Osteoblast (primary cell): ENCODE measurements at places on chromosomes 7 and 10. TPM values are rescaled to one million over a fixed set of nuclear protein-coding genes. Genes with fewer than 3 reads are reported as not detected.

Gene HNRNPF
- 221 and 229 TPM in 2 replicates for total RNA-seq

DNA sequence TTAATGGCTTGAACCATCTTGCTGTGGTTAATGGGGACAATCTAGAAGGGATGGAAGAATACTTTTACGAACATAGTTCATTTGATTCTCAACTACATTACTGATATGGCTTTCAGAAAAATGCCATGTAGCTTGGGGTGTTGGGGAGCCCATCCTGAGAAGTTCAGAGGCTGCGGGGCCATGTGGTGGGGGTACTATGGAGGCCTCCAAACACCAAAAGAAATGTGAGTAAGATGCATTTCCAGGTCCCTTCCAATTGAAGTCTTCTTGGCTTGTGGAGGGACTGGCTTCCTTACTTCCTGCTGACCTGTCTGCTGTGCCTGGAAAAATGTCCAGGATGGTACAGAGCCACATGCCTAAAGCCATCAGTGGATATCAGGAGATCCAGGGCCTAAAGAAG lies 1.6 kb upstream of the MBL2 start:
- DNase-seq: no peak
- no peak overlapping the region for H3K4me3 ChIP-seq
- H3K4me1 ChIP-seq: no peaks in the 10 kb centered on the region
- no peak overlapping the region for H3K27ac ChIP-seq
- no peaks in the 10 kb centered on the region for H3K36me3 ChIP-seq

- no peaks in the 10 kb centered on the region for H3K27me3 ChIP-seq
- H3K4me1 ChIP-seq: no peaks in the 10 kb centered on the region
- H3K36me3 ChIP-seq: no peaks in the 10 kb centered on the region
- no peak overlapping the region for H3K27ac ChIP-seq
Measured at GRCh38 chr10:99276848-99277486, 41.3 kb upstream of the HPSE2 start.

GRCh38 chr7:30148951-30149459 lies 14.2 kb downstream of the MTURN start:
- DNase-seq: no peak
- no peak overlapping the region for H3K27ac ChIP-seq
- no peaks in the 10 kb centered on the region for H3K27me3 ChIP-seq
- H3K4me1 ChIP-seq: no peaks in the 10 kb centered on the region

- no peaks in the 10 kb centered on the region for H3K36me3 ChIP-seq
- H3K4me1 ChIP-seq: no peaks in the 10 kb centered on the region
- no peak overlapping the region for H3K27ac ChIP-seq
- no peak overlapping the region for H3K4me3 ChIP-seq
- no peaks in the 10 kb centered on the region for H3K27me3 ChIP-seq
- no peak for DNase-seq
Measured at GRCh38 chr10:94725871-94726270, 36.6 kb upstream of the CYP2C19 start.

Gene LIPN
- not detected in 2 replicates for total RNA-seq

Gene ENKUR
- 0.59 TPM in 1 of 2 replicates, not detected in the other for total RNA-seq

Gene PLAU
- total RNA-seq: 27.9 and 40.7 TPM in 2 replicates

Gene UTF1
- total RNA-seq: not detected in 2 replicates

DNA sequence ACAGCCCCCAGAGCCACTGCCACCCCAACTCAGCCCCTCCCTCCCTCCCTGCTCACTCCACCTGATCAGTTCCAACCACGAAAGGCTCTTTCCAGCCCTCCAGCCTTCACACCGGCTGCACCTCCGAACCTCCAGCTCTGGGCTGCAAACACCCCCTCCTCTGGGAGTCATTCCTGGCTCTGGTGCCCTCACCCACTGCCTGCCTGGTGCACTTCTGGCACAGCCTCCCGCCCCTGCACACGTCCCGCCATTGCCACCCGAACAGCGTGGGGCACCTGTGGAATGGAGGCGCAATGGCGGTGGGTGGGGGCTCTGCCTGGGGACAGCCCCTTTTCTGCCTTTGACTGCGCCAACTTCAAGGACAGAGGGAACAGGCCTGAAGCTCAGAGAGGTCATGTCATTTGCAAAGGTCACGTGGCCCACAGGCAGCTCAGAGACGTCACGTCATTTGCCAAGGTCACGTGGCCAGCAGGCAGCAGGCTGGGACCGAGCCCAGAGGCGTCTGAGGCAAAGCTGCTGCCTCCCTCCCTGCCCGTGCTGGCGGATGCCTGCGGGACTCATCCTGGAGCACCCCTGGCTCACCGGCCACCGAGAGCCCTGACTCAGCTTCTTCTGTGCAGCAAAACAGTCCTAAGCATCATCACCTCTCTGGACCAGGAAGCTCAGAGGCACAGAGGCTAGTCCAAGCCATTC lies 76.0 kb upstream of the DNAAF5 start:
- H3K4me1 ChIP-seq: no peaks in the 10 kb centered on the region
- H3K36me3 ChIP-seq: no peaks in the 10 kb centered on the region
- H3K27ac ChIP-seq: no peak overlapping the region
- H3K27me3 ChIP-seq: no peaks in the 10 kb centered on the region
- DNase-seq: peak; percentile 64

DNA sequence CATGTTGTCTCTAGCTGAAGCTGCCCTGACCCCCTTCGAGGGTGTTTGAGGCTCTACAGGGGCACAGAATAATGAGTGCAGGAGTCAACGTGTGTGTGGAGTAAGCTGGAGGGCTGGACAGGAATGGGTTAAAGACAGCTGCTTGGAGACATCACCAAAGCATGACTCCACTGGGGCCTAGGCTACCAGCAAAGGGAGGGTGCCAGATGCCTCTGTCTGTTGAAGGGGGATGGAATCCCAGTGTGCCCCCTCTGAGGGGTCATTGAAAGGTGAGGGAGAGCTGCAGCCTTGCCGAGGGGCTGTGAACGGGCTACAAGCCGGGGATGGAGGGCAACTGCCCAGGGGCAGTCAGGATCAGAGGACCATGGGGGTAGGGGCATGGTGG lies 51.7 kb upstream of the PODXL start:
- no peak overlapping the region for H3K4me3 ChIP-seq
- H3K36me3 ChIP-seq: no peaks in the 10 kb centered on the region
- DNase-seq: no peak

- DNase-seq: no peak
- no peaks in the 10 kb centered on the region for H3K4me1 ChIP-seq
- no peaks in the 10 kb centered on the region for H3K36me3 ChIP-seq
Measured at GRCh38 chr7:23430893-23431259, 39.4 kb downstream of the IGF2BP3 start.

DNA sequence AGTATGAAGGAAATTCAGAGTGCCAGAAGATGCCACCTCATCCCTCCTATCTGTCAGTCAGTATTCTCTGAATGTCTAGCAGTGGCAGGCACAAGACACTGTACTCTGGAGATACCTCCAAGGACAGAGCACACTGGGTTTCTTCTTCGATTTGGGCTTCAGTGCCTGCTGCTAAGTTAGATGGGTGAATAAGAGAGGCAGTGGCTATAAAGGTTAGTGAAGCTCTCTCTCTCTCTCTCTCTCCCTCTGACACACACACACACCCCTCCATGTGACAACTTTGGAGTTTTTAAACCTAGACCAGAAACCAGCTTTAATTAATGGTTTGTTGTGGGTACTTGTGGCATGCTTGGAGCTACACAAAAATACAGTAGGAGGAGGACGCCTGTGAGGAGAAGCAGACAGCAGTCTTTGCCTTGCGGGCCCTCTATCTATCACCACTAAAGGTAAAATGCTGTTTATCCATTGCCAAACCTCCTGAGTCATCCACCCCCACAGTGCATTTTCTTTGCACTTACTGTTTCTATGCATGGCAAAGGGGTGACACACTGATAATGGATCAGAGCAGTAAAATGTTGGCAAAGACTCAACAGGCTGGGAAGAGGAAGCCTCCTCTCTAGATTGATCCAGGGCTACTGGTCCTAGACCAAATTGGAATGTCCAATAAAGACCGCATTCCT lies 102.5 kb downstream of the TRIL start:
- DNase-seq: peak; percentile 93
- H3K36me3 ChIP-seq: no peaks in the 10 kb centered on the region
- peaks cover 41% of the 10 kb centered on the region for H3K4me1 ChIP-seq
- peak overlapping the region; percentile 77 for H3K27ac ChIP-seq

DNA sequence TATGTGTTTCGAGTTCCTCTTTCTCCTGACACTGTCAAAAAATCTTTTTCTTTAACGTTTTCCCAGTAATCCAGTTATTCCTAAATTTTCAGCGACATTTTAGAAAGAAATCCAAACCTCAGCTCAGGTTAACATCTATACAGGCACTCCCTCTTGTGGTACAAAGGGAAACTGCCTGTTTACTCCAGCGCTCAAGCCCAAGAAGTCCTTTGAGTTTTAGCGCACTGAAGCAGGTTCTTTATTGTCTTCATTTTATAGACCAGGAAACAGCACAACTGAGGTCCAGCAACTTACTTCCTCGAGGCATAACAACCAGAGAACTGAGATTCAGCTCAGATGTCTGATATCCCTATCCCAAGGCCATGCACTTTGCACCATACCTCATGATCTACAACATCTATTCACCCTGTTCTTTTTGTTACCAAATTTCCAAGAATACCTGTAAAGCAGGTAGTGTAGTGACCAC lies 287.2 kb upstream of the MKLN1 start:
- peak overlapping the region; percentile 56 for H3K27ac ChIP-seq
- peak; percentile 67 for DNase-seq
- no peaks in the 10 kb centered on the region for H3K36me3 ChIP-seq
- H3K4me1 ChIP-seq: peaks cover 15% of the 10 kb centered on the region
- H3K4me3 ChIP-seq: no peak overlapping the region

DNA sequence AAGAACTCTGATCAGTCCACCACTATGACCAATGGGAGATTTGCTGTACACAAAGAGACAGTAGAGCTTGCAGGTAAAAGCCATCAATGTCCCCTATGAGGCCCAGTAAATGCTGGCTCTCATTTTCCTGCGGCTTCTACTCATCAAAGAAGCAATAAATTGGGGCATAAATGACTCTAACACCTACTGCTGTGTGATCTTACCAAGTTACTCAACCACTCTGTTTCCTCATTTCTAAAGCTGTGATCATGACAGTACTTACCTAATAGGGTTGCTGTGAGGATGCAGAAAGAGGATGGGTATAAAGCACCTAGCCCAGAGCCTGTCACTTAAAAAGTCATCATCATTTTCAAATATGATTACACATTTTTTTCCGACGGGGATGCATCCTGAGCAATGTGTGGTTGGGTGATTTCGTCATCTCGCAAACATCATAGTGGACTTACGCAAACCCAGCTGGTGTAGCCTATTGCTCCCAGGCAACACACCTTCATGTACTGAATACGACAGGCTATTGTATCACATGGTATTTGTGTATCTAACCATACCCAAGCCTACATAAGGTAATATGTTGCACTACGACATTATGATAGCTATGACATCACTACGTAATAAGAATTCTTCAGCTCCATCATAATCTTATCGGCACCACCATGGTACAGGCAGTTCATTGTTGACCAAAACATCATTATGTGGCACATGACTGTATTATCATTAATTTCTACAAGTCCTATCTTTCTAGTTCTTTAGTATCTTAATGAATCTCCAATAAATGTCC lies 7.1 kb upstream of the MGMT start:
- no peaks in the 10 kb centered on the region for H3K36me3 ChIP-seq
- no peak for DNase-seq
- H3K27ac ChIP-seq: no peak overlapping the region
- no peak overlapping the region for H3K4me3 ChIP-seq
- H3K27me3 ChIP-seq: no peaks in the 10 kb centered on the region

DNA sequence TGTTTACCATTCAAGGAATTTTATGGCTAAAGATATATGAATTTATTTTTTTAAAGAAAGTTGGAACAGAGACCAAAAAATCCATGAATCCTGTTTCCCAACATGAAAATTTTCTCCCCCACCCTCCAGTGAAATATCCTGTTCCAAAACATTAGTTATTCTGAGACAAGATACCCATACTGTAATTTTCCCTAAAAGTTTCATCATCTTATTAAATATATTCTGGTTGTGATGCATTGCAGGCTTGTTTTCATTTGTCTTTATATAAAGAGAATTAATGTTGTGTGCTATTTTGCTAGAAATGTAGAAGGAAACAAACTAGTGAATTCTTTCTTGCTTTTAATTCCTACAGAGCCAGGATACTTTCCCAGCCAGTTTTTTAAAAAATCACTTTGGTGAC lies 106.6 kb downstream of the EXOC4 start:
- H3K4me3 ChIP-seq: no peak overlapping the region
- DNase-seq: no peak
- no peak overlapping the region for H3K27ac ChIP-seq
- peaks cover 20% of the 10 kb centered on the region for H3K4me1 ChIP-seq
- H3K36me3 ChIP-seq: no peaks in the 10 kb centered on the region

GRCh38 chr7:5217396-5217795 lies 27.4 kb downstream of the WIPI2 start:
- H3K27me3 ChIP-seq: no peaks in the 10 kb centered on the region
- H3K27ac ChIP-seq: no peak overlapping the region
- H3K4me3 ChIP-seq: no peak overlapping the region
- peaks cover 66% of the 10 kb centered on the region for H3K36me3 ChIP-seq
- no peak for DNase-seq

DNA sequence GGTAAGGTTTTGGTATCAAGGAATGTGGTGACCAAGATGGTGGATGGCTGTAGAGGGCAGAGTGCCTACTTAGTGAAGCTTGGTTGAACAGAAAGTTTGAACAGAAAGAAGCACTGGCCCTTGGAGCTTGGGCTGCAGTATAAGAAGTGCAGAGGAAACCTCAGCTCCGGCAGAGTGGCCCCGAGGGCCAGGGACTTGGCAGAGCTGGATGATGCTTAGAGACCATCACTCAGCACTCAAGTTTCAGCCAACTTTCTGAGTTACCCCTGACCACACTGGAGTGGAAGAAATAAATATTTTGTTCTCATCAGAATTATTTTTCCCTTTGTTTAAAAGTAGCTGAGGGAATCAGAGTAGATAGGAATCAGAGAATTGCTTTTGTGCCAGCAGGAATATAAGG lies 336.7 kb downstream of the C7orf25 start:
- no peak overlapping the region for H3K27ac ChIP-seq
- H3K27me3 ChIP-seq: peaks cover 12% of the 10 kb centered on the region
- H3K4me3 ChIP-seq: no peak overlapping the region
- no peaks in the 10 kb centered on the region for H3K4me1 ChIP-seq
- no peaks in the 10 kb centered on the region for H3K36me3 ChIP-seq

DNA sequence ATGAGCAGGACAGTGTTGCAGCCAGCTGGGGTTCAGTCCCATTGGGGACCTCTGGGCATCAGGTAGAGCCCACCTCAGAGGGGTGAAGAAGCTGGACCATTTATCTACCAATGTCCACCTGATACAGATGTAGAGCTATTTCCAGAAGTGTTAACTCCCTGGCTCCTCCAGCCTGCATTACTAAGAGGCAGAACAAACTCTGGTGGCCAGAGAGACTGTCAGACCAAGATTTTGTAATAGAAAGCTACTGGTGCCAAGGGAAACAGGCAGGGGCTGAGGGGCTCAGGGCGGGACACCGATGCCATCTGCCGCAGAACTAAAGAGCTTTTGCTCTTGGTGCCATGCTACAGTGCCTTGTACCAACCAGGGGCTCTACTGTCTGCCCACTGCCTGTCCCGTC lies 268.2 kb upstream of the HABP2 start:
- H3K27me3 ChIP-seq: peaks cover 19% of the 10 kb centered on the region
- no peaks in the 10 kb centered on the region for H3K36me3 ChIP-seq
- H3K4me3 ChIP-seq: no peak overlapping the region
- H3K4me1 ChIP-seq: no peaks in the 10 kb centered on the region
- no peak overlapping the region for H3K27ac ChIP-seq
- DNase-seq: no peak

- no peaks in the 10 kb centered on the region for H3K27me3 ChIP-seq
- no peak for DNase-seq
- no peaks in the 10 kb centered on the region for H3K36me3 ChIP-seq
- H3K4me1 ChIP-seq: no peaks in the 10 kb centered on the region
- no peak overlapping the region for H3K4me3 ChIP-seq
- no peak overlapping the region for H3K27ac ChIP-seq
Measured at GRCh38 chr7:157711353-157711888, 374.6 kb downstream of the DNAJB6 start.

Gene PFKP
- total RNA-seq: 71.6 and 80.0 TPM in 2 replicates

GRCh38 chr10:124380256-124380995 lies 38.3 kb downstream of the OAT start:
- H3K27ac ChIP-seq: no peak overlapping the region
- peak; percentile 78 for DNase-seq
- no peak overlapping the region for H3K4me3 ChIP-seq
- peaks cover 23% of the 10 kb centered on the region for H3K27me3 ChIP-seq
